Activated CD4-positive, alpha-beta T cell treated with anti-CD3 and anti-CD28 coated beads for 1 hour (primary cell): ENCODE measurements at places on chromosomes 16 and 17.

- DNase-seq, result peak; percentile 69
Observed at GRCh38 chr17:78759203-78759968, 22.7 kb downstream of the CYTH1 start.

GRCh38 chr17:47694581-47695428 is 844 bp downstream of the TBKBP1 start:
- DNase-seq, result no peak

- no peak for DNase-seq
Observed at GRCh38 chr17:59277031-59277430, 54.4 kb upstream of the YPEL2 start.

GRCh38 chr17:57379237-57379894 is 123.0 kb downstream of the MSI2 start:
- DNase-seq, result no peak

DNA sequence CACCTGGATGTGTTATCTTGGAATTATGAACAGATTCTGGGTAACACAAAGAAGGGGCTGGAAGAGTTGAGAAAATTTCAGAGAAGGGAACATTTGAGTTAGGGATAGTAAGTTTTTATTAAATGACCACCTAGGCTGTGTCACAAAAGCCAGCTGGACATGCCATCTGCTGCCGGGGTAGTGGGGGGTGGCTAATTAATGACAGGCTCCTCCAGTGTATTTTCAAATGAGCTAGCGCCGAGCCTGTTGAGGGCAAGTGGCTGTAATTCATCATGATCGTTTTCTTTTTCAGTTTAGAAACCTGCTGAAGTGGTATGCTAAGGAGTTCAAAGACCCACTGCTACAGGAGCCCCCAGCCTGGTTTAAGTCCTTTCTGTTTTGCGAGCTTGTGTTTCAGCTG is 6.2 kb downstream of the TMEM97 start:
- DNase-seq, result no peak

- DNase-seq, result no peak
Observed at GRCh38 chr16:89720551-89720812, 216 bp downstream of the VPS9D1 start.

- no peak for DNase-seq
Observed at GRCh38 chr17:76345377-76345974, 8.2 kb downstream of the PRPSAP1 start.

DNA sequence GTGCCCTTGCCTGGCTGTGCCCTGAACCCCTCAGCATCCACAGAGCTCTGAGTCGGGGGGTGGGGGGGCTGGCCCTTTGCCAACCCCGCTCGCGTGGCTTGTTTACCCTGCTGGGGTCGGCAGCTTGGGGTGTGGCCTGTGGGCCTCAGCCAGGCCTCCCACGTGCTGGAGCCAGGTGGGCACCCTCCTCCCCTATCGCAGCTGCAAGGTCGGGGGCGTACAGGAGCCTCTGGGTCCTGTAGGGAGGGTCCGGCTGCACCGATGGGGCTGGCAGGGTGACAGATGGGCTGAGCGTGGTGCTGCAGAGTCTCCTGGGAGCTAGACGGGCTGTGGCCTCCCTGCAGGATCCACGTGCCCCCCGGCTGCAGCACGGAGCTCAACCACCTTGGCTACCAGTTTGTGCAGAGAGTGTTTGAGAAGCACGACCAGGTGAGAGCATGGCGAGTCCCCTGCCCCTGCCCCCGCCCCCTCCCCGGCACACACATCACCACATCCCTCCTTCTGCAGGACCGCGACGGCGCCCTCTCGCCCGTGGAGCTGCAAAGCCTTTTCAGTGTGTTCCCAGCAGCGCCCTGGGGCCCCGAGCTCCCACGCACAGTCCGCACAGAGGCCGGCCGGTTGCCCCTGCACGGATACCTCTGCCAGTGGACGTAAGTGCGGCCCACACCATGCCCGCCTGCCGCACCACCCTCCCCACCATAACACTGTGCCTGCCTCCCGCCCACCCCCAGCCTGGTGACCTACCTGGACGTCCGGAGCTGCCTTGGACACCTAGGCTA is 3.6 kb downstream of the RHOT2 start:
- no peak for DNase-seq
